Muscle of arm (tissue), 14 donors: ENCODE measurements at places on chromosomes 4 and X.

DNA sequence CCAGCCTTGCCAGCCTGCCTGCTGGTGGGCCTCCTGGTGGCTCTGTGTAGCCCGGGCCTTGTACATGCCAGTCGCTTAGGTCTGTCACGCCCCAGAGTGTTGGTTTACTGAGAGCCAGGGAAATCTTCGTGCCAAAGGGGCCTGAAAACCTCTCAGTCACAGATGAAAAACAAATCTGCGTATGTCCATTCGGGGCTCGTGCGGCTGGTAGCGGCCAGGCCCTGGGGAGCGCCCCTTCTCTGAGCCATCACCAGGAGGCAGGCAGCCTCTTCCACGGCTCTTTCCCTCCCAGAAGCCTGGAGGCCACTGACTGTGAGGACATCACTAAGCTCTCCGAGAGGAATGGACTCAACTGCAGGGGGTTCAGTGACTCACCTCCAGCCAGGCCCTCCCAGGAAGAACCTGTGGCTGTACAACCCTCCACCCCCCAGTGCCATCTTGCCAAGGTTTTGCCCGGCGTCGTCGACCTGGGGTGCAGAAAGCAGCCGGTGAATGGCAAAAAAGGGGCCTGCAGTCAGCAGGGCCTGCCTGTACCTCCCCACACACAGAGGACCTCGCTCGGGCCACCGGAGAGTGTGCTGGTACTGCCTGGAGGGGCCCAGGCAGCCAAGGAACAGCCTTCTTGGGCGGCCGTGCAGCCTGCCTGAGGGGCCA is 162.2 kb downstream of the BCOR start:
- no peak for DNase-seq

- DNase-seq, result no peak
Measured at GRCh38 chr4:81213671-81214070, 1.4 kb downstream of the PRKG2 start.

- DNase-seq, result no peak
Measured at GRCh38 chrX:132333351-132333750, 114.1 kb upstream of the RAP2C start.

GRCh38 chr4:140861359-140862176 is 105.4 kb upstream of the TBC1D9 start:
- peak; percentile 92 for DNase-seq

GRCh38 chrX:106612393-106612763 is 600 bp downstream of the RADX start:
- DNase-seq, result no peak
